ENCODE measurements at places on chromosomes 6 and 20. TPM values are rescaled to one million over a fixed set of nuclear protein-coding genes. Genes with fewer than 3 reads are reported as not detected.

KCNQ5 gene
- total RNA-seq: 0.50 TPM

GHRH gene
- not detected for total RNA-seq

VGLL2 gene
- not detected for total RNA-seq

RRAGD gene
- total RNA-seq: 31.5 TPM

TP53RK gene
- total RNA-seq: 11.0 TPM

RXRB gene
- total RNA-seq: 52.2 TPM

CD109 gene
- 19.0 TPM for total RNA-seq

ZC3H12D gene
- total RNA-seq: 3.7 TPM

PTCHD4 gene
- total RNA-seq: 1.7 TPM

FABP7 gene
- total RNA-seq: not detected

TMEM74B gene
- total RNA-seq: 0.54 TPM

COL12A1 gene
- 28.3 TPM for total RNA-seq

ARFGEF3 gene
- 7.8 TPM for total RNA-seq

ESR1 gene
- 5.2 TPM for total RNA-seq

RHAG gene
- not detected for total RNA-seq

SLC17A2 gene
- 0.76 TPM for total RNA-seq

TREML1 gene
- total RNA-seq: 1.0 TPM

LY6G6D gene
- not detected for total RNA-seq

LRRC73 gene
- total RNA-seq: 1.5 TPM

MEP1A gene
- 0.09 TPM for total RNA-seq

SLC2A10 gene
- 7.1 TPM for total RNA-seq

TGIF2 gene
- total RNA-seq: 15.3 TPM

NKX2-4 gene
- not detected for total RNA-seq

CPNE1 gene
- total RNA-seq: 145 TPM

HRH3 gene
- total RNA-seq: not detected

PNPLA1 gene
- 0.19 TPM for total RNA-seq

STK4 gene
- 41.0 TPM for total RNA-seq

SLC24A3 gene
- 5.2 TPM for total RNA-seq

RSPO3 gene
- total RNA-seq: 8.9 TPM

LY86 gene
- total RNA-seq: 6.1 TPM

GOPC gene
- total RNA-seq: 21.4 TPM

MTFR2 gene
- total RNA-seq: 1.3 TPM

WFDC5 gene
- total RNA-seq: 1.0 TPM

DEFB110 gene
- not detected for total RNA-seq

KCNS1 gene
- total RNA-seq: 2.9 TPM

REM1 gene
- 2.5 TPM for total RNA-seq

SUN5 gene
- total RNA-seq: not detected

SLCO4A1 gene
- 80.3 TPM for total RNA-seq

AVP gene
- not detected for total RNA-seq

SNX14 gene
- 100 TPM for total RNA-seq

IPCEF1 gene
- total RNA-seq: 25.9 TPM

RAET1G gene
- total RNA-seq: 0.41 TPM

ID4 gene
- 60.4 TPM for total RNA-seq

REPS1 gene
- total RNA-seq: 37.0 TPM

TRAPPC3L gene
- not detected for total RNA-seq

RBM24 gene
- 1.5 TPM for total RNA-seq

TRIM40 gene
- total RNA-seq: not detected

TRIM15 gene
- total RNA-seq: 2.2 TPM

GATA5 gene
- 1.0 TPM for total RNA-seq

EPPIN gene
- not detected for total RNA-seq

SCAF8 gene
- total RNA-seq: 52.2 TPM

MRAP2 gene
- 5.0 TPM for total RNA-seq

DPPA5 gene
- not detected for total RNA-seq
